ENCODE measurements at places on chromosomes 5 and 9. TPM values are rescaled to one million over a fixed set of nuclear protein-coding genes. Genes with fewer than 3 reads are reported as not detected.

- peaks cover 38% of the 10 kb centered on the region for H3K4me1 ChIP-seq
- no peaks in the 10 kb centered on the region for H3K27me3 ChIP-seq
- peak overlapping the region; percentile 6 for H3K27ac ChIP-seq
- no peak for DNase-seq
Measured at GRCh38 chr5:151677776-151678545, 8.8 kb downstream of the SPARC start.

DNA sequence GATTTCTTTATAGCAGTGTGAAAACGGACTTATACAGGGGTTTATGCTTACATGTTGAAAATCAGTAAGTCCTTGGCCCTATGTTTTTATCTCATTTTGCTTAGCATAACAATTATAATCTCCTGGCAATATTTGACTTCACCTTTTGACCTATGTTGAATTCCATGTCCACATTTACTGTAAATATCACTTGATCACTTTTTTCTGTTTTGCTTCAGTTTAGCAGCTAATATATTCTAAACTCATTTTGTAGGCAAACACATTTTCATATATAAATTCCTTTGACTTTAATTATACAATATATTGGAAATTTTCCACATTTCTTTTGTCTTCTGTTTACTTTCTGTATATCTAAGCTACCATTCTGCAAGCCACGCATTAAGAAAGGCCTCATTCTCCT lies 674.0 kb downstream of the MAT2B start:
- no peak overlapping the region for H3K4me3 ChIP-seq
- DNase-seq: no peak
- H3K27me3 ChIP-seq: no peaks in the 10 kb centered on the region
- no peak overlapping the region for H3K27ac ChIP-seq

GRCh38 chr5:31846934-31847333 lies 208.0 kb downstream of the PDZD2 start:
- no peaks in the 10 kb centered on the region for H3K27me3 ChIP-seq
- H3K27ac ChIP-seq: no peak overlapping the region
- H3K4me3 ChIP-seq: no peak overlapping the region
- no peak for DNase-seq
- no peaks in the 10 kb centered on the region for H3K4me1 ChIP-seq

GRCh38 chr5:32135086-32135485 lies 39.0 kb downstream of the GOLPH3 start:
- peaks cover 74% of the 10 kb centered on the region for H3K36me3 ChIP-seq
- no peak for DNase-seq
- no peaks in the 10 kb centered on the region for H3K27me3 ChIP-seq
- H3K4me3 ChIP-seq: no peak overlapping the region
- no peak overlapping the region for H3K27ac ChIP-seq

DNA sequence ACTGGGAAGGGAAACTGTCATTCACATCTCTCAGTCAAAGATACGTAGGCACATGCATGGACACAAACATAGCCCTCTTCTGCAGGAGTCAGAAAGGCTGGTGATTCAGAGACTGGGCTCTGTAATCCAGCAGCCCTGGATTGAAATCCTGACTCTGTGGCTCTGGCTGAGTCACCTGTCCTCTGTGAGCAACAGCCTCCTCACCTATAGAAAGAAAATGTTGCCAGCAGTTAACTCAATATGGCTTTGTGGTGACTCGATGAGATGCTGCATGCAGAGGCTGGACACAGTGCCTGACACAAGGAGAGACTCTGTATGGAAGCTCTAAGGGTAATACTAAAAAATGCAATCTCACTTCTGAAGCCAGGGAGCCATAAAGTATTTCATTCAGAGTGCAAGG lies 23.9 kb upstream of the CDKN2AIPNL start:
- H3K27me3 ChIP-seq: no peaks in the 10 kb centered on the region
- H3K4me3 ChIP-seq: no peak overlapping the region
- no peak overlapping the region for H3K27ac ChIP-seq
- no peaks in the 10 kb centered on the region for H3K4me1 ChIP-seq

GRCh38 chr5:17828681-17829080 lies 194.4 kb downstream of the TAF11L14 start:
- no peaks in the 10 kb centered on the region for H3K36me3 ChIP-seq
- no peaks in the 10 kb centered on the region for H3K27me3 ChIP-seq
- H3K4me3 ChIP-seq: no peak overlapping the region

DNA sequence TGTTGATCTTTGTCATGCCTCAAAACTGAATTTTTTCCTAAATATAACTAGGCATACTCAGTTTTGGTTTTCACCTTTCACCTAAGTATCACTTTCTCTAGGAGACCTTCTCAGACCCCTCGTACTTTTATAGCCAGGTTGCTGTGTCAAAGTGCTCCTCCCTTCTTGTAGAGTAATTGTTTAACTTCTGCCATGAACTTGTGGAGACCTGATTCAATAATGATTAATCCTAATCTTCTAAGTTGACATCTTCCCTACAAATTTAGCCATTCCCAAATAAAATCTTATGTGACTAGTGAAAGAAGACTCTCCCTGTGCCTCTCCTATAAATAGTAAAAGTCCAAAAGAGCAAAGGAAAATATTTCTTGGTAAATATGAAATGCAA lies 159.8 kb downstream of the SPATA31D1 start:
- H3K36me3 ChIP-seq: no peaks in the 10 kb centered on the region
- no peaks in the 10 kb centered on the region for H3K27me3 ChIP-seq
- H3K27ac ChIP-seq: no peak overlapping the region
- no peaks in the 10 kb centered on the region for H3K4me1 ChIP-seq

- no peak overlapping the region for H3K4me3 ChIP-seq
- H3K27me3 ChIP-seq: peaks cover 95% of the 10 kb centered on the region
- no peak for DNase-seq
- no peaks in the 10 kb centered on the region for H3K36me3 ChIP-seq
- no peak overlapping the region for H3K27ac ChIP-seq
Measured at GRCh38 chr9:99826579-99826978, 4.9 kb downstream of the NR4A3 start.

DNA sequence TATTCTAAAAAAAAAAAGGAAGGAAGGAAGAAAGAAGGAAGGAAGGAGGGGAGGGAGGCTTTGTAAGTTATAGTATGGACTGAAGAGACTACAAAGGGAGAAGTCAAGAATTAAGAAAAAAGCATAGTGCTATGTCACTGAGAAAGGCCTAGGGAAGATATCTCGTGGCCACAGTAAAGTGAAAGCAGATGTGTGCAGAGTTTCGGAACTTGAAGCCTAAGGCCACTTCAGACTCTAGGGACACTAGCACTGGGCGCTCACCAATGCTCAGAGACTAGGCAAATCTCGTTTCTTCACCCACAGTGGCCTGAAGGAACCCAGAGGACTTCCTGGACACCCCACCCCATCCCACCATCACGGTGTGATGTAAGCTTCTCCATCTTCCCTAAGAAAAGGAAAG lies 181.4 kb upstream of the TRPM3 start:
- H3K4me3 ChIP-seq: no peak overlapping the region
- no peak overlapping the region for H3K27ac ChIP-seq
- no peaks in the 10 kb centered on the region for H3K36me3 ChIP-seq
- no peaks in the 10 kb centered on the region for H3K27me3 ChIP-seq

GRCh38 chr9:124593651-124594058 lies 86.5 kb upstream of the NR5A1 start:
- H3K27ac ChIP-seq: peak overlapping the region; percentile 93
- peaks cover 30% of the 10 kb centered on the region for H3K4me1 ChIP-seq
- H3K36me3 ChIP-seq: no peaks in the 10 kb centered on the region
- peak; percentile 77 for DNase-seq

DNA sequence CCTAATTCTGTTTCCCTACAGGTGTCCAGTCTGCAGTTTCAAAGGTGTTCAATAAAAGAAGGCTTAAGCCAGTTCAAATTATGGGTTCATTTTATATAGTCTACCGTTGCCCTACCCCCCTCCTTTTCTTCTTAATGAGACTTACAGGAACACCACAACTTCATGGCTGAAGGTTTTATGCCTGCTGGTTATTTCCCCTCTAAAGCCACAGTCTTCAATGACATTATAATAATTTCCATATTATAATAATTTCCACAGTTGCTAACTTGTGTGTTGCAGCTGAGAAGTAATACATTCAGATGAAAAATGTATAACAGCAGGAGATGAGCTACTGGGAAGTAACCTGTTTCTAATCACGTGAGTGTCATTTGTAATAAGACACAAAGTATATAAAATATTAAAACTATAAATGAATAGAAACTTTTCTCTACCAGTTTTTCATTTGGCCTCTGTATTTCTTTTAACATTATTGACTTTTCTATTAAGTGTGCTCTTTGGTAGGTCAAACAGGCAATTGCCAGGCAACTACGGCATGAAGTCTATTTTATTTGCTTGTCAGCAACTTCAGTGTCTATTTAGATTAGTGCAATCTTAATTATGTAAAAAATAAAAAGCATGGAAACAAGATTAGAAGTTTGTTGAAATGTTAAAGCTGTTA lies 120.5 kb upstream of the HMHB1 start:
- DNase-seq: no peak
- H3K4me3 ChIP-seq: no peak overlapping the region
- H3K27ac ChIP-seq: no peak overlapping the region

DNA sequence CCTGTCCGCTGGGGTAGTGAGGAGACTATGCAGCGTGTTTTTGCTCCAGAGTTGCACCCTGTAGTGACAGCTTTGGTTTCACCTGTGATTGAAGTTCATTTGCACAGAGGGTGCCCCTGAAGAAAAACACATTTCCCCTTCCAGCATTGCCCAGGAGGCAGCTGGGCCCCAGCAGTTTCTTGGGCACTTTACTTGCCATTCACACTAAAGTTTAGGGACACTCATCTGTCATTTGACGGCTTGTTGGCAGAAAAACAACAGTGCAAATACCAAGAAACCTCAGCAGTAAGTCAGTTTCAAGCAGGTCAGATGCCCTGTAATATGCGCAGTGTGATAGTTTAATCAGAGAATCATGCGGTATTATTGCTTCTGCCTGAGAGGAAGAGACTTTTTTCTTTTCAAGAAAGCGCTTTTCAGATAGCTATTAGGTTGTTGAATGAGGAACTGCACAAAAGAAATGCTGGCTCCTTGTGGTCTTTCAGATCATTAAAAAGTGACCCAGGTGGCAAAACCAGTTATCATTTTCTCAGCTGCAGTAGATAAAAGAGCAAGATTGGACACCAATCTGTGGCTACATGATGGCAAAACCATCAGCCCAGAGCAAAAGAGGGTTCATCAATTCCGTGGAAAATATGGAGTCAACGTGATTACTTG lies 136.2 kb upstream of the PUM3 start:
- no peaks in the 10 kb centered on the region for H3K27me3 ChIP-seq
- no peak overlapping the region for H3K4me3 ChIP-seq
- H3K4me1 ChIP-seq: no peaks in the 10 kb centered on the region
- H3K36me3 ChIP-seq: no peaks in the 10 kb centered on the region

- peak overlapping the region; percentile 90 for H3K4me3 ChIP-seq
- peaks cover 2% of the 10 kb centered on the region for H3K4me1 ChIP-seq
- peaks cover 5% of the 10 kb centered on the region for H3K27me3 ChIP-seq
- H3K27ac ChIP-seq: no peak overlapping the region
- DNase-seq: no peak
Measured at GRCh38 chr9:104746798-104747197, 685 bp upstream of the NIPSNAP3A start.

DNA sequence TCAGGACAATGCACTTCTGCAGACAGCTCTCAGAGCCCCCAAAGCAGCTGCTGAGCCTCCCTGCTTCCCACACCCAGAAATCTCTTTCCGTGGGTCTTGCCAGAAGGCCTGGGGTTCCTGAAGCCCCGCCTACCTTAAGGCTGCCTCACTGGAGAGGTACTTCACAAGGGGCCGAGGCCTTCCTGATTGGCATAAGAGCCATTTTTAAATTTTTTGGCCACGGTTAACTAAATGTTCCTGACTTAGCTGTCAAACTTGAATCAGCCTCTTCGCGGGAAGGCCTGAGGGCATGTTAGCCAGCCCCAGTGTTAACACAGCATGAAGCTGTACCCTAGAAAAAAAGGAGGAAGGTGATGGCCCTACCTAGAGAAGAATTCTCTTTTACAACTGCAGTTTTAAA lies 20.7 kb upstream of the EPB41L4B start:
- no peak overlapping the region for H3K27ac ChIP-seq
- H3K27me3 ChIP-seq: no peaks in the 10 kb centered on the region
- H3K4me1 ChIP-seq: peaks cover 5% of the 10 kb centered on the region
- H3K36me3 ChIP-seq: no peaks in the 10 kb centered on the region
- no peak overlapping the region for H3K4me3 ChIP-seq

- H3K27me3 ChIP-seq: no peaks in the 10 kb centered on the region
- H3K36me3 ChIP-seq: peaks cover 37% of the 10 kb centered on the region
- H3K4me3 ChIP-seq: no peak overlapping the region
- no peak for DNase-seq
- H3K27ac ChIP-seq: no peak overlapping the region
- H3K4me1 ChIP-seq: no peaks in the 10 kb centered on the region
Measured at GRCh38 chr5:128271859-128272464, 188.4 kb downstream of the SLC12A2 start.

- no peaks in the 10 kb centered on the region for H3K27me3 ChIP-seq
- H3K4me1 ChIP-seq: no peaks in the 10 kb centered on the region
- no peaks in the 10 kb centered on the region for H3K36me3 ChIP-seq
- DNase-seq: no peak
- no peak overlapping the region for H3K27ac ChIP-seq
Measured at GRCh38 chr5:81513982-81514381, 120.0 kb upstream of the ACOT12 start.

- H3K27ac ChIP-seq: no peak overlapping the region
- no peak overlapping the region for H3K4me3 ChIP-seq
- H3K4me1 ChIP-seq: no peaks in the 10 kb centered on the region
- no peaks in the 10 kb centered on the region for H3K36me3 ChIP-seq
Measured at GRCh38 chr5:106545325-106545724, 1125.4 kb downstream of the EFNA5 start.

DNA sequence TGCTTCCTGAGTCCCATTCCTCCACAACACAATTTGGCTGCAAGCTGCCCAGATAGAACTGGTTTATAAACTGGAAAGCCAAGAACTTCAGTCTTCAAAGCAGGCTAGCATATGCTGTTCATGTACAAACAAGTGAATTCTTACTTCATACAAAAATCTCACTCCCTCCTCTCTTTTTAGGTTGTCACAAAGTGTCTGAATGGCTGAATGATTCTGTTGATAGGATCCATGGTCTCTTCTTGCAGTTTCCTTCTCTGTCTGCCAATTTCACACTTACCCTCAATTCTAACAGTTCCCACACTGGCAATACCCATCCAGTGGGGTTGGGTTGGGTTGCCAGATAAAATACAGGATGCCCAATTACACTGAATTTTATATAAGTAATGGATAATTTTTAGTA lies 363.5 kb downstream of the DEPDC1B start:
- no peak for DNase-seq
- no peaks in the 10 kb centered on the region for H3K4me1 ChIP-seq
- no peaks in the 10 kb centered on the region for H3K36me3 ChIP-seq
- no peaks in the 10 kb centered on the region for H3K27me3 ChIP-seq

ACOT12 gene
- not detected for total RNA-seq

EPB41L4B gene
- 4.6 TPM for total RNA-seq

FRMD3 gene
- total RNA-seq: 0.66 TPM

NR2F1-AS1 gene
- total RNA-seq: 1.4 TPM

GABRB2 gene
- total RNA-seq: 4.6 TPM

PCDHGB3 gene
- total RNA-seq: 3.4 TPM

RLN1 gene
- total RNA-seq: 0.43 TPM

ENTPD8 gene
- 0.42 TPM for total RNA-seq

PTGES2 gene
- 77.1 TPM for total RNA-seq

SV2C gene
- not detected for total RNA-seq

PDZD2 gene
- 2.9 TPM for total RNA-seq

KCNIP1 gene
- total RNA-seq: not detected

All from endodermal cell (in vitro differentiated cells).